ENCODE measurements at places on chromosomes 2 and 18.

- DNase-seq: peak; percentile 25
Measured at GRCh38 chr2:227805578-227805977, 8.1 kb upstream of the CCL20 start.

DNA sequence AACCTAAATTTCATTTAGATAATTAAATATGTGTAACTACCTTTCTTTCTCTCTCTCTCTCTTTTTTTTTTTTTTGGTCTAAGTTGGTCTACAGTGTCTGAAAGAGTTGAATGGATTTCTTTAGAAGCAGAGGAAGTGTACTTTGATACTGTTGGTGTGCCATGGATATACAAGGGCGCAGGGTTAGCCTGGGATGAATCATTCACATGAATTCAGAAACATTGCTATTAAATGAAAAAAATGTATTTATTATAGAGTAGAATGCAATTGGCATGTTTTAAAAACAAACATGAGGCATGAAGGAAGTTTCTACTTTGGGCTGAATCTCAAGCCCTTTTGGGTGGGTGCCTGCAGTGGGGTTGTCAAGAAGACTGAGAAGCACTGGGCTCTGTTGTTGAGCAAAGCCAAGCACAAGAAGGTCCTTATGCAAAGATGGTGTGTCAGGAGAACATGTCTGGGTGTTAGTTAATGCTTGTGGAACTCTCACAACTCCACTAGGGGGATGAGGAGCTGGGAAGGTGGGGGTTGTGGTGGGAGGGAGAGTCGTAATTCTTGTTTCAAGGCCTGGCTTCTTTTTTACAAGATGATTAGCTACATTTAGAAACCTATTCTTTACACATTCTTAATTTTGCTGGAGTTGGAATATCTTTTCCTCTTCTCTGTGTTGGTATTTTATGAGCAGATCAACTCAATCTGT is 57.9 kb downstream of the LYPD6 start:
- DNase-seq: no peak

DNA sequence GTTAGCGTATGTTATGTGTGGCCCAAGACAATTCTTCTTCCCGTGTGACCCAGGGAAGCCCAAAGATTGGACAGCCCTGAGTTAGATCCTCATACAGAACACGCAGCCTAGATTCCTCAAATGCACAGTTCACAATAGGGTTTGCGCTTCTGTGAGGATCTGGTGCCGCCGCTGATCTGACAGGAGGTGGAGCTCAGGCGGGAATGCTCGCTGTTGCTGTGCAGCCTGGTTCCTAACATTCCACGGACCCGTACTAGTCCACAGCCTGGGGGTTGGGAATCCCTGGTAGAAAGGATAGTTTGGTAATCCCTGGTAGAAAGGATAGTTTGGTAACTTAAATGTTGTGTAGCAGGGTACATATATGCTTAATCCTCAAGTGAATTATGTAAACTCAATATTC is 27.0 kb downstream of the MAPRE3 start:
- DNase-seq: no peak

GRCh38 chr2:70627211-70627898 is 73.7 kb upstream of the TGFA start:
- DNase-seq: no peak

DNA sequence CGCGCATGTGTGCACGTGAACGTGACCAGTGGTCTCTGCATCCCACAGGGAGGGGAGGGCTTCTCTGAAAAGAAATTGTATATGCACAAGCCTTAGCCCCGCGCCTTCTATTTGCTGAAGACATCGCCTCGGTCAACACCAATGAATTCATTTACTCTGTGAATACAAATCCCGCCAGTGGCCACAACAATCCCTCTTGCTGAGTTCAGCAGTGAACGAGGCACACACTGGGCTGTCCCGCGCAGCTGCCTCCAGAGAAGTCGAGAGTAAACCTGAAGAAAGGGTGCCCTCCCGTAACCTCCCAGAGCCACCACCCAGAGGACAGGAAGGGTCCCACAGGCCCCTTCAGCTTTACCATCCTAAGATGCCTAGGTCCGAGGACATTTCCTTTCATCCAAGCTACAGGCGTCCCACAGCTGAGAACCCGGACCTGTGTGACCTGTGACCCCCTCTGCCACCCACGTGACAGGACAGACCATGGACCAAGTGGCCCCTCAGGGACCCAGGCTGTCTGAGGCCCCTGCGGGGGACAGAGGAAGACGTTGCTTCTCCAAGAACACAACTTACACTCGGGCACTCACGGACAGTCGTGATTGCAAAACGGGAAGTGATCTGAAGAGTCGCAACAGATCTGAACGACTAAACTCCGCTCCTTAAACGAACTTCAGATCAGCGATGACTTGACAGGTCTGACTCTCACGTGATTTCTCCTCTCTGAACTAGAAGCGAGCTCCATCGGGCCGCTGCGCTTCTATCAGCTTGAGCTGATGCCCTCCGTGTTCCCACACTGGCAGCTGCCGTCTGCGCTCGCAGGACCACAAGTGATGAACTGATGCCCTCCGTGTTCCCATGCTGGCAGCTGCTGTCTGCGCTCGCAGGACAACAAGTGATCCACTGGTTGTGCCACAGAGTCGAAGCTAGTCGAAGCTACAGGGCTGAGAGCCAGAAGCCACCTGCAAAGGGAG is 92.7 kb downstream of the ZNF516 start:
- no peak for DNase-seq

DNA sequence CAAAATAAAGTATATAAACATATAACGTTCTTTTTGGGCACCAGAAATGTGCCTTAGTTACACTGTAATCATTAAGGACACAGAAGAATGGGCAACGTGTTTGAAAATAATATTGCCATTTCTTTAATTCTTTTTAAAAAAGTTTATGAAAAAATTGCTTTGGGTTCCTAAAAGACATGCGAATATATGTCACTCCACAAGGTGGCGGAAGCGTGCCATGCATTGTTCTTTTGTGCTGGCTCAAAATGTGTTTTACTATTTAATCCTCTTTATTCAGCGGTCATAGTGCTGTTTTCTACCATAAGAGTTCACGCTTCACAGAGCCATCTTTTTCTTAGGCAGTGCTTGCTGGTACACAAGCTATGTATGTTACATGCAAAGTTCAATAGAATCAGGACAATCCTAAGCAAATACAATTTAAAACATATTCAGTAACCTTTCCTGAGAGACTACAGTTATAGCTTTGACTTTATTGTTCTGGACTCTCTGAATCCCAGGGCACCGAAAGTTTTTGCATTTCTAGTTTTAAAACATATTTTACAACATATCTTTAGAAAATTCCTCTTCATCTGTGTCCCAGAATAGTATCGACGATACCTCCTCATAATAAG is 147.8 kb upstream of the ERBB4 start:
- peak; percentile 25 for DNase-seq

DNA sequence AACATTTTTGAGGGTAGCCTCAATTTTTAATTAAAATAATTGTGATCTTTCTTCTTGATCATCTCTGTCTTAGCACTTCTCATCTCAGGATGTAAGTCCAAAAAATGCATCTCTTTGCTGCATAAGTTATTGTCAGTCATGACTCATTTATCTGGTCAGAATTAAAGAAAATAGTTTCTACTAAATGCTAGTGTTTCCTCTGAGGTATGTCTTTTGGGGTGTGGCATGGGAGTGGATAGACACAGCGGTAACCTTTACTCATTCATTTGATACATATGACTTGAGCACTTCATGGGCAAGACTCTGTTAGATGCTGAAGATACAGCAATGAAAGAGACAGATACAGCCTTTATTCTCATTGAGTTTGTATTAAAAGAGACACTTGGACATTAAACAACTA is 284.7 kb downstream of the IRS1 start:
- DNase-seq: no peak

DNA sequence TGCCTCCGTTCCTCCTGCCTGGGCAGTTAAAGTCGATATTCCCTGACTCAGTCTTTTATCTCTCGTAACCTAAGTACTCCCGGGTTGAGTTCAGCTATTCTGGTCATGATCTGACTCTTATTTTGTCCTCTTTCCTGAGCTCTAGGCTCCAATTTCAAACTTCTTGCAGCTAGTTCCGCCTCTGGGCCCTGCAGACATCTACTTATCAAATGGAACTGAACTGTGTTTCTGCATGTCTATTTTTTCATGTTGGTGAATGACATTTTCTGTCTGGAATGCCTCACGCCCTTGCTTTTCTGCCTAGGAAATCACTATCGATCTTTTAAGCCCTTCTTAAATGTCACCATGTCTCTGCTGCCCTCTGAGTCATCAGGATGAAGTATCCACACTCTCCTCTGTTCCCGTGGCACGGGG is 101.5 kb downstream of the VAPA start:
- DNase-seq: no peak

DNA sequence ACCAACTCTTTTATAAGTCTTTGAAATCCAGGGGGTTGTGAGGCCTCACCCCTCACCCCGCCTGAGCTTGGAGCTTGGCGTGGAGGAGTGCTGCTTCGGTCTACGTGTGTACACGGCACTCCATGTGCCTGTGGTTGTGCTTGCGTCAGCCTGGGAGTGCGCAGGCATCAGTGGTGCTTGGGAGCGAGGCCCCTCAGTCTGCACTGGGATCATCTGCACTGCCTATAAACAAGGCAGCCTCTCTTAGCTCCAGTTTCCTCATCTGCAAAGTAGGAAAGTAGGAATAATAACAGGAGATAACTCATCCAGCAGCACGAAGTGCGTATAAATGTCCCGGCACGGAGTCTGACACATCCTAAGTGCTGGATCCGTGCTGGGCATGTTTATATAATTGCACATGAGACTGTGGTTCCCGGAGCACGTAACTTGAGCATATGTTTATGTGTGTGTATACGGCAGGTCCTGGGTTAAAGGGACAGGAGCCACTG is 1.2 kb downstream of the GYPC start:
- DNase-seq: peak; percentile 39

GRCh38 chr2:207775473-207775872 is 5.8 kb upstream of the FZD5 start:
- no peak for DNase-seq

DNA sequence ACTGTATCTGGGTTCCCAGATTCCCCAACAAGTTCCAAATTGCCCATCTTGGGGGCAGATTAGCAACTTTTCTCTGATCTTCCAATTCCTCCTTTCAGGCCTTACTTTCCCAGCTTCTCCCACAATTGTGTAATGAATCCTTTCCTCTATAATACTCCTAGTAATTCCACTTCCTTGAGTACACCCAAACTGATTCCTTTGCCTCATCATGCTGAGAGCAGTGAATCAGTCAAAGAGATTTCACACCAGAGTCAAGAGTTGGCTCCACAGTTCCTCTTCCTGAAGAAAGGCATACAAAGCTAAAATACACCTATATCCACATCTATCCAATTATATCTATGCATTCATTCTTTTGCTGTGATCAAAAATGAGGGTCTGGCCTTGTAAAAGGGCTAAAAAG is 28.6 kb upstream of the DAPL1 start:
- DNase-seq: no peak

GRCh38 chr2:1766425-1766824 is 22.1 kb upstream of the PXDN start:
- DNase-seq: no peak

DNA sequence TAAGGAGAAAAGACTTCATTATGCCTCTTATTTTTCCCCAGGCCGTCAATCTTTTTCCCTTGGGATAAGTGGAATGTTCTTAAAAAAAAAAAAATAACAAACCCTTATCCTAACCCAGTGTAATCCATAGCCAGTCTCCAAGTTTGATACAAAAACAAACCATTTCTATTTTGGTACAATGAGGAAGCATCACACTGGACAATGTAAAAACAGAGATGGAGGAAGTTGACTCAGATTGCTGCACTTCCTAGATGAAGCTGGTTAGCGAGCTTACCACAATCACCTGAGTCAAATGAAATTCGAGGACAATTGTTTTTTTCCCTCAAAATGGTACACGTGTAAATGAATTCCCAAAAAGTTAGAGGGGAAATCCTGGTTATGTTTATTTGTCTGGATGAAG is 259.7 kb downstream of the TCF4 start:
- no peak for DNase-seq

DNA sequence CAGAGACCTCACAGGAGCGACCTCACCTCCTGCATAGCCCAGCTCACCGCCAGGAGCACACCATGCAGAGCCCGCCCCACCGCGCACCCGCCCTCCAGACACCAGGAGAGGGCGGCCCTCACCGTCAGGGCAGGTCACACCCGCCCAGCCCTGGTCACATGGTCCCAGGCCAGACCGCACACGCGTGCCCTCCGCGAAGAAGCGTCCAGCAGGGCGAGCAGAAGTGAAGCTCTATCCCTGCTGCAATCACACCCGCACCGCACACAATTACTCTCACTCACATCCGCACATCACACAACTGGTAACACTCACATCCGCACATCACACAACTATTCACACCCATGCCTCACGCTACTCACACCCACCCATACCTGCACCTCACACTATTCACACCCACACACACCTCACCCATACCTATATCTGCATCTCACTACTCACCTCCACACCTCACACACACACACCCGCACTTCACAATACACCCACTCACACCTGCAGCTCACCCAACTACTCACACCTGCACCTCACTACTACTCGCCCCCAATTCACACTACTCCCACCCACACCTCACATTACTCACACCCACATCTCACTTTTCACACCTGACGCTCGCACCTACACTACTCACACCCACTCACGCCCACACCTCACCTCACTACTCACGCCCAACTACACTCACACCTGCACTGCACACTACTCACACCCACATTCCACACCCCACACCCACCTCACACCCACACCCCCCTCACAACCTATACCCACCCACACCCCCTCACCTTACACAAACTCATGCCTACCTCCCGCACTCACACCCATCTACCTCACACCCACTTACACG is 242.0 kb downstream of the HDAC4 start:
- DNase-seq: no peak

GRCh38 chr2:62968168-62968567 is 82.5 kb upstream of the OTX1 start:
- no peak for DNase-seq

- DNase-seq: no peak
Measured at GRCh38 chr2:34979148-34979547, 1376.4 kb upstream of the CRIM1 start.

DNA sequence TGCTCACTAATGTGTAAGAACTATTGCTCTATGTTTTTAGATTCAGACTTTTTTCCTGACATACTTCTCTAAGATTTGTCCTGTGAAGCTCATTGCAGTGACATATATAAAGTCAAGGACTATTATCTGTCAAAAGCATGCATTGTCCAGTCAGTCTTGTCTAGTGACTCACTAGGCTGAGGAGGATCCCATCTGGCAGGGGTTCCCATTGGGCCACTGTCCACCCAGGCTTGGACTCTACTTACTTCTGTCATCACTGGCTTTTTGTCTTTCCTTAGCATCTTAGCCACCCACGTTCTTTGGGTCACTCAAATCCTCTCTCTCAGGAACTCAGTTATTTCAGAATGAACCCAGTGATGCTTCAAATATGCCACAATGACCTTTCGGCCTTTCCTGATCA is 132.6 kb upstream of the NABP1 start:
- no peak for DNase-seq

DNA sequence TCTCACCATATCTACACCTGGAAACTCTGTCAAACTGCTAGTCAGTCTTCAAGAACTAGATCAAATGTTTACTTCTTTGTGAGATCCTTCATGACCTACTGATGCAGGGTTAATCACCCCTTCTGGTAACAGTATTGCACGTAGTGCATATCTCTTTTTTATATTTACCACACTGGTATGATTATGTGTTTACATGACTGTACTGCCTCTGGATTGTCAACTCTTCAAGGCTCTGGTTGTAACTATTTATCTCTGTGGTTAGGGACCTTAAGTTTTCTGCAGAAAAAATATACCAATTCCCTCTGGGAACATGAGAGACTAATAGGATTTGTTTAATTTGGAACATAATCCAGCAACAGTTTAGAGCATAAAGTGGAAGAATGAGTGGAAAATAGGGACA is 135.5 kb downstream of the PDE1A start:
- DNase-seq: no peak

Measured in activated CD4-positive, alpha-beta T cell treated with anti-CD3 and anti-CD28 coated beads, Interleukin-2, amount 50 U/mL, for 1 hour (primary cell).